ENCODE measurements at places on chromosomes 11 and 22.

GRCh38 chr11:15727520-15727914, 612.8 kb downstream of the INSC start:
- DNase-seq = no peak

- DNase-seq = no peak
Measured at GRCh38 chr11:86896441-86896841, 58.8 kb downstream of the FZD4 start.

DNA sequence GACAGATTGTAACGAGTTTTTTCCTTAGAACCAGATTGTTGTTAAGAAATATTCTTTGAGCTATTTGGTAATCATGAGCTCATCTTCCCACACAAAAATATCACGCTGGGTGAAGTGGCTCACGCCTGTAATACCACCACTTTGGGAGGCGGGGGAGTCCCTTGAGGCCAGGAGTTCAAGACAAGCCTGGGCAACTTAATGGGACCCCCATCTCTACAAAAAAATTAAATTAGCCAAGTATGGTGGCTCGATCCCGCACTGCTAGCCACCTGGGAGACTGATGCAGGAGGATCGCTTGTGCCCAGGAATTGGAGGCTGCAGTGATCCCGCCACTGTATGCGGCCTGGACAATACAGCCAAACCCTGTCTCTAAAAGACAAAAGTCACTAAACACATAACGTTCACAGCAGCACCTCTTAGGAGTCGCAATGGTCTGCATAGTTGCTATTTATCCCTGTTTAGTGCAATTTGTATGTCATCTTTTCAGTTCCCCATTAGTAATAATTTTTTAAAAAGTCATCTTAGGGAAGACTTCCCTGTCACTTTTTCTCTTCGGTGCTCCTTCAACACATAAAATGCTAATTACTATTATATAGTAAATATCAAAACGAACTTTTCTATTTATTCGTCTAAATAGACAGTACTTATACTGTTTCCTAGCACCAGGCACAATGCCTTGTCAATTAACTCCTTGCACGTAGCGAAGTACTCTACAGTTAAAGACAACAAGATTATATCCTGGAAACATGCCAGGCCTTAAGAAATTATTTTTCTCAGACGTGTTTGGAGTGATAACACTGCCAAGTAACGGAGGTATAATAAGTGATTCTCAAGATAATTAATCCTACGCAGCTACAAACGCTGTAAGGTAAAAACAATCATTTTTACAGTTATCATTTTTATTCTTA, 1.1 kb downstream of the ST13 start:
- no peak for DNase-seq

- no peak for DNase-seq
Measured at GRCh38 chr11:292211-293121, 3.5 kb downstream of the PGGHG start.

DNA sequence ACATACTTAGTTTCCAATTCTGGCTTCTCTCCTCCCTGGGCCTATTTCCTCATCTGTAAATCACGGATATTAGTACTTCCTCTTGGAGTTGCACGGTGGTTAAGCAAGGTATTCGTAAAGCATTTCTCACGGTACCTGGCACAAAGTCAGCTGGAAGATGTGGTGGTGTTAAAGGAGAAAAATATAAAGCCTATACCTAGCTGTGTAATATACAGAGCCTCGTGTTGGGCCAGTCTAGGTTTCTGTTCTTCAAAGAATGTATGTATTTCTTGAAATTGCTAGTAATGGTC, 47.2 kb downstream of the DBX1 start:
- no peak for DNase-seq

DNA sequence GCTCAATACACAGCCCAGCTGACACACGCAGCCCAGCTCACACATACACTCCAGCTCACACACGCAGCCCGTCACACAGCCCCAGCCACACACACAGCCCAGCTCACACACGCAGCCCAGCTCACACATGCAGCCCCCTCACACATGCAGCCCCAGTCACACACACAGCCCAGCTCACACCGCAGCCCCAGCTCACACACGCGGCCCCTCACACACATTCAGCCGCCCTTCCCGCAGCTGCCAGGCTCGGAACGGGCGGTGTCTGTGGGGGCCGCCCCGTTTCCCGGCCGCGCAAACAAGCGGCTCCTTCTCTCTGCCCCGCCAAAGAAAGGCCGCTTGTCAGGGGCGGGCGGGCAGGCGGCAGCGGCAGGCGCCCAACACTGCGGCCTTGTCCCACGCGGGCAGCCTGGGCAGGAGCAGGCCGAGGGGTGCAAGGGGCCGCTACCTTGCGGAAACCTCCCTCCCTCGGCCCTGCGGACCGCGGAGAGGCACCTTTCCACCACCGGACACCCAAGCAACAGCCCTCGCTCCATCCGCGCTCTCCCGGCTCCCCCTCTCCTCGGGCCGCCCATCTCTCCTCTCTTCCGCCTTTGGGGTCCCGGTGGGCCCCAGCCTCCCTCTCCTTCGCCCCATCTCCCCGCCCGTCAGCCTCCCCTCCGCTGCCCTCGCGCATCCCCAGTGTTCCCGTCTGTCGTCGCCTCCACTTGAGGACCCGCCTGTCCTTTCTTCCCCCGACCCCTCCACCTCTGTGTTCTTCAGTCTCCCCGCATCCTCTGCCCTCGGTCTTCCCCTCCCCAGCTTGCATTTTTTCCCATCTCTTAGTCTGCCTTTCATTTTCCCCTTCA, 2.2 kb downstream of the PHLDB1 start:
- no peak for DNase-seq

DNA sequence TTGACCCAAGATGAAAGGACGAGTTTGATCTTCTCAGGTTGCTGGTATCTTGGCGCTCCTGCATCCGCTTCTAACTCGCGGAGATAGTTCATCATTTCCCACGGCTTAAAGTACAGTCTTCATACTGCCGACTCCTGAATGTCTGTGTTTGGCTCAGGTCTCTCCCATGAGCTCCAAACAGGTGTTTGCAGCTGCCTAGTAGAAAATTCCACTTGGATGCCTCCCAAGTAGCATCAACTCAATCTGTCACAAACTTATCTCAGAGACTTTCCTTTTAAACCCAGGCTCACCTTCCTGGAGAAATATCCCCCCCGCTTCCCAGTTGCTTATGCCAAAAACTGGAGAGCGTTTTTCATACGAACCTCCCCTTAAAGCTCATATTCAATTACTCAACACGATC, 986.5 kb downstream of the TBC1D22A start:
- DNase-seq = no peak

DNA sequence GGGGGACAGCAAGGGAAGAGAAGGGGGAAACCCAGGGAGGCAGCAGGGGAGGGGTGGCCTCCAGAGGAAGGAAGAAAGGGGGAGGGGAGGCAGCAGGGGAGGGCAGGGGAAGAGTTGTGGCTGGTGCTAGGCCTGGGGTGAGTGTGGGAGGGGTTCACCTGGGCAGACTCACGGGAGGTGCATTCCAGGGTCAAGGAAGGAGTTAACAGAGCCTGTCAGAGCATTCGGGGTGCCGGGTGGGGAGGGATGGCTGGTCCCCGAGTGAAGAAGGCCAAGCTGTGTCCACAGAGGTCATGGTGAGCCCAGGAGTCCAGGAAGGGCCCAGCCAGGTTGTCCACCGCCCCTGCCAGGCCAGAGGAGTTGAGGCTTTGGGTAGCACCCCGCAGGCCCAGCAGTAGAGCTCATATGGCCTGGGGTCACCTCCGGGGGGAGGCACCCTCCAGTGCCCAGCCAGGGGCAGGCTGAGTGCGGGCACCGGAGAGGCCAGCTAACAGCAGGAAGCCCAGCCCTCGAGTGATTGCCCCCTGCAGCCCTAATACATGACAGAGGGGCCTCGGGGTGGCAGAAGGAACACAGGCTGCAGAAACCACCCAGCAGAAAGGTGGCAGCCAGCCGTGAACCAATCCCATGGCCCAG, 31.1 kb upstream of the PPARA start:
- DNase-seq = no peak

DNA sequence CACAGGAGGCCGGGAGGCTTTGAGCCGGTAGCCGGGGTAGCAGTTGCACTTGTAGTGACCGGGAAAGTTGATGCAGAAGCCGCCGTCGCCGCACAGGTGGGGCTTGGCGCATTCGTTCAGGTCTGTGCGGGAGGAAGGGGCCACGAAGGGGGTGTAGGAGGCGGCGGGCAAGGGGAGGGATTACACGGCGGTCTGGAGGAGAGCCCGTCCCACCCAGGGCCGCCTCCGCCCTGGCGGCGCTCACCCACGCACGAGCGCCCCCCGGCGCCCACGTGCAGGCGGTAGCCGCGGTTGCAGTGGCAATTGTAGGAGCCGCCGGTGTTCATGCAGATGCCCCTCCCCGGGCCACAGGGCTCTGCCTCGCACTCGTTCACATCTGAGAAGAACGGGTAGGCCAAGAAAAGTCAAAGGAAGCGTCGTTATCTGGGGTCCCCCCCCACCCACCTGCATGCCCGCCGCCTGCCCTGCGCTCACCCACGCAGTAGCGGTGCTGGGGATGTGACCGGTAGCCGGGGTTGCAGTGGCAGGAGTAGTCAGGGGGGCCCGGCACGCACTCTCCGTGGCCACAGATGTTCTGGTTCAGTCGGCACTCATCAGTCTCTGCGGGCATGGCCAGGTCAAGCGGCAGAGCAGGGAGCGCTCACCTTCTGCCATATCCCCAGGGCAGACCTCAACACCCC, 10.6 kb downstream of the LTBP3 start:
- DNase-seq = no peak

- no peak for DNase-seq
Measured at GRCh38 chr11:1647901-1648652, 18.5 kb downstream of the KRTAP5-5 start.

- DNase-seq = no peak
Measured at GRCh38 chr22:18091916-18092526, 14.2 kb downstream of the PEX26 start.

- DNase-seq = no peak
Measured at GRCh38 chr11:116651737-116652237, 121.0 kb downstream of the BUD13 start.

DNA sequence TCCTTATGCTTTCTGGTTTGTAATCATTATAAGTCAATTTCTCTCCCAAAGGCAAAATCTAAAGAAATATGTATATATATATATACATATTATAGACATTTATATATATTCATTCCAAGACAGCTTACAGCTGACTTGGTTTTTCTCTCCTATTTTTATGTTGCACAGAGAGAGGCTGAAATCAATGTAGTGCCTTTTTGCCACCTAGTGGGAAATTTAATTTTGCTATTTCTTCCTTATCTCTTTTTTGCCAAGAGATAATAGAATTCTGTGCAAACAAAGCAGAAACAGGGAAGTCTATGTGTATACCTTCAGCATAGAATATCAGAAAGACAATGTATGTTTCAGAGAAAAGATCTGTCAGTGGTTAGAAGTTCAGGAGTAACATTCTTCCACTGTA, 186.0 kb upstream of the ANO5 start:
- no peak for DNase-seq

- no peak for DNase-seq
Measured at GRCh38 chr11:27718346-27718862, 18.1 kb upstream of the BDNF start.

- DNase-seq = no peak
Measured at GRCh38 chr11:108733479-108734116, 68.7 kb downstream of the DDX10 start.

GRCh38 chr22:46947516-46948257, 185.2 kb downstream of the TBC1D22A start:
- no peak for DNase-seq

GRCh38 chr11:123525511-123525918, 95.4 kb downstream of the GRAMD1B start:
- DNase-seq = no peak

- DNase-seq = no peak
Measured at GRCh38 chr11:122804796-122805195, 33.5 kb upstream of the CRTAM start.

GRCh38 chr22:29821291-29822016, 16.6 kb downstream of the ASCC2 start:
- no peak for DNase-seq

DNA sequence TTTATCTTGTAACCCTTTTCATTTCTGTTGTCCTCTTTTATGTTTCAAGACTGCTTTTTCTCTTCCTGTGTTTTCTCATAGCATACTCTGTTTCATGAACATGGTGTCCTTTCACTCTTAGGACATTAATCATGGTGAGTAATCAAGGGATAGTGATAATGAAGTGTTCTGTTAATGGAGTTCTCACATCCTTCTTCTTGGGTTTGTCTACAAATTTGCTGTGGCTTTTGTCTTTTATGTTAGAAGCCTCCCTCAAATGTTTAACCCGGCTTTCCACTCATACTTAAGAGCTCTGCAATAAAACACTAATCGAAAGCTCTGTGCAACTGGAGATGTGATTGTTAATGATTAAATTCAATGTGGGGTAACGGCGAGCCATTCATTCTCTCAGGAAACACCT, 593.6 kb downstream of the NELL1 start:
- no peak for DNase-seq

- DNase-seq = no peak
Measured at GRCh38 chr11:73641668-73642067, 4.7 kb upstream of the PLEKHB1 start.

GRCh38 chr11:131618201-131618600, 247.8 kb downstream of the NTM start:
- DNase-seq = no peak

- no peak for DNase-seq
Measured at GRCh38 chr22:45150139-45150538, 13.6 kb upstream of the NUP50 start.

DNA sequence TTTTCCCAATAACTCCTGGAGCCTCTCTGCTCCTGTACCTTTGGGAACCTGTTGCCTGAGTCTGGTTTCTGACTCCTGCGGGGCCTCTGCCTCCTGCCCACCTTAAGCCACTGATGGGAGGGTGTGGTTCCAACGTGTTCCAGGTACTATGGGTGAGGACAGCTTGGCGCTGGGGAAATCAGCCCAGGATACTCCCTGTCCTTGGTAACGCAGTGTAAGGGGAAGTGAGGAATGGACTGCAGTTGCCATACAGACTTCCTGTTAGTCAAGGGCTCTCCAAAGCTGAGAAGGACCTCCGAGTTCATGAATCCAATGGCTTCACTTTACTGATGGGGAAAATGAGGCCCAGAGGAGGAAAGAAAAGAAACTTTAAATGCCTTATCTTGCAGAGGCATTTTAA, 1.2 kb upstream of the MARK2 start:
- no peak for DNase-seq

DNA sequence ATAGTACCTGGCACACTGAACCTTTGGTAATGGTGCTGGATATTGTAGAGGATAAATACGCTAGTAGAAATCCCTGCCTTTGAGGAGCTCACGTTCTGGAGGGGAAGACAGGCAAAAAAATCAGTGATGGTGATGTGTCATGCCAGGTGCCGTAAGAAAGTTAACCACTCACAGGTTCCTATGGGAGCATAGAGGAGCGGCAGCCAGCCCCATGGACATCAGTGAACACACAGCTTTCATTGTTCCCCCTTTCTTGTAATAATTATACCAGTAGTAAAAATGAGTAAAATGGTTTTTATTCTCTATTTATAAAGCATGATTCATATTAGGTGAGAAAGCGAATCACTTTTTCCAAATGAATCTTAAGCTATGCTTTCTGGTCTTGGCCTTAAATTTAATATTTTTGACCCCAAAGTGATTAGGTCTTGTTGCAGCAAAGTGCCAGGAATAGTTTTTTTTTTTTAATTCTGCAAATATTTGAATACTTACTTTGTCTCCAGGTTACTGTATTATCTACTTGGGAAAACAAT, 57.9 kb downstream of the UVRAG start:
- no peak for DNase-seq

GRCh38 chr22:19109198-19110063, 12.8 kb downstream of the DGCR2 start:
- DNase-seq = no peak

- no peak for DNase-seq
Measured at GRCh38 chr11:117387992-117388755, 60.5 kb downstream of the CEP164 start.

GRCh38 chr11:108246885-108247284, 24.0 kb downstream of the ATM start:
- no peak for DNase-seq

All from renal pelvis (tissue), 12 donors.